Natural killer cell (primary cell): ENCODE measurements at places on chromosomes 7 and 10. TPM values are rescaled to one million over a fixed set of nuclear protein-coding genes. Genes with fewer than 3 reads are reported as not detected.

DNA sequence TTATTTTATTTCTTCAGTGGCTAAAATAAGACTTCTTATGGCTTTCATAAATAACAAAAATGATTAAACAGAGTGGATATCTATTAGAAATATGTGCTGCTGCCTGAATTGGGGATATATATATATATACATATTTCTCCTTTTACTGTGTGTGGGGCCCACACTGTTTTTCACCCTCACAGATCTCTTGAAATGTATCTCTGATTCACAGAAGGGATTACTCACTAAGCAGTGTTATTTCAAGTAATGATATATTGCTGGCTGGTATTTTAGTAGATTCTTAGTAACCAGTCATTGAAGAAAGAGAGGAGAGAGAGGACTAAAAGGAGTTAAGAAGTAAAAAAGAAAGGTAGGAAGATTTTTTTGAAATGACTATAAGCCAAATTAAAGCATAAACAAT is 308.6 kb upstream of the NRP1 start:
- no peak for DNase-seq
- H3K36me3 ChIP-seq = no peaks in the 10 kb centered on the region
- H3K27ac ChIP-seq = no peak overlapping the region

DNA sequence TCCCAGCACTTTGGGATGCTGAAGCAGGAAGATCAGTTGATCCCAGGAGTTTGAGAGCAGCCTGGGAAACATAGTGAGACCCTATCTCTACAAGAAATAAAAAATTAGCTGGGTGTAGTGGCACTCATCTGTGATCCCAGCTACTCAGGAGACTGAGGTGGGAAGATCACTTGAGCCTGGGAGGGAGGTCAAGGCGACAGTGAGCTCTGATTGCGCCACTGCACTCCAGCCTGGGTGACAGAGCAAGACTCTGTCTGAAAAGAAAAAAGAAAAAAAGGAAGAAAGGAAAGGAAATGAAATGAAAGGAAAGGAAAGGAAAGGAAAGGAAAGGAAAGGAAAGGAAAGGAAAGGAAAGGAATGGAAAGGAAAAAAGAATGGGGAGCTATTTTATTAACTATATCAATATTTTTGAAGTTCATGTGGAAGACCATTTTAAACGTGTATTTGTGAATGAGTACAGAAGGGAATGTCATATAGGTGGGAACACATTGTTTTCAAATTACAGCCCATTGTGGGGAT is 7.1 kb upstream of the IFIT2 start:
- peaks cover 15% of the 10 kb centered on the region for H3K4me1 ChIP-seq
- no peaks in the 10 kb centered on the region for H3K36me3 ChIP-seq
- no peak overlapping the region for H3K27ac ChIP-seq
- H3K4me3 ChIP-seq = no peak overlapping the region

GRCh38 chr10:86481761-86482160 is 39.8 kb downstream of the WAPL start:
- no peak overlapping the region for H3K4me3 ChIP-seq
- H3K4me1 ChIP-seq = no peaks in the 10 kb centered on the region
- DNase-seq = no peak
- H3K27me3 ChIP-seq = no peaks in the 10 kb centered on the region
- H3K36me3 ChIP-seq = peaks cover 28% of the 10 kb centered on the region

The INPP5F gene
- total RNA-seq = 12.8 TPM

DNA sequence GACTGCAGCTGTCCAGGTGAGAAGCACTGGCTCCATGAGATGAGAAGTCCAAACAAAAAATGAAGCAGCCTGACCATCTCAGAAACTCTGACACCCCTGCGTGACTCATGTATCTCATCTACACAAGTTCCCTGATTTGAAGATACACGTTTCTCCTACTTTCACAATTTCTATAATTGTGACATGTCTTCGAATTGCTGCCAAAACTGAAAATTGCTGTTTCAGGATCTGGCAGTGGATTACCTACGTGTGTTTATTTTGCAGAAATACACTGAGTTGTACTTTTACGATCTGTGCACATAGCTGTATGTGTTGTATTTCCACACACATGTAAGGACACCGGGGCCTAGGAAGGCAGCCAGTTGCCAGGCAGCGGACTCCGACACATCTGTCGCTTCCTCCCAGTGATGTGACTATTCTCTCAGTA is 53.2 kb downstream of the LARP4B start:
- H3K4me3 ChIP-seq = no peak overlapping the region
- no peaks in the 10 kb centered on the region for H3K27me3 ChIP-seq
- H3K27ac ChIP-seq = no peak overlapping the region
- H3K36me3 ChIP-seq = peaks cover 35% of the 10 kb centered on the region

DNA sequence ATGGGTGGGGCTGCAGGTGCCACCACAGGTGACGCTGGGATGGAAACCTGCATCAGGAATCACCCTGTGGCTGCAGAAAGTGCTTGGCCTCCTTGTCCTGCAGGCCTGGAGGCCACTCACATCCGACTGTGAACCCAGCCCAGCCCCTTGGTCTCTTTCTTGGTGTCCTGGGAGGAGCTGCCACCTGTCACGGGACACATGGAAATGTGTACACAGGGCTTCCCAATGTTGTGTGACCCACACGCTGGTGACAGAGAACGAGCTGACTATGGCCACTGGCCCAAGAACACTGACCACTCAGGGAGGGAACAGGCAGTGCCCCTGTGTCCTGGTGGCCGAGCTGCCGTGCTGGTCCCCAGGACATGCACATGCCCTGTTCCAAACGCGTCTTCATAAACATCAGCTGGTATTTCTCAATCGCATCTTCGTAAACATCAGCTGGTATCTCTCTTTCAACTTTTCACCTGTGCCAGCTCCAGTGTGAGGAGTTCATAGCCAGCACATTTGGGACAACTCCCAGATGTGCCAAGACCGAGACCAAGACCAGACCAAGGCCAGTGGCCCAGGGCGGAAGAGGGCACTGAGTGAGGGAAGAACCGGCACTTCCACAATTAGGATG is 57.9 kb upstream of the INPP5A start:
- no peak for DNase-seq
- no peak overlapping the region for H3K27ac ChIP-seq
- no peaks in the 10 kb centered on the region for H3K4me1 ChIP-seq
- H3K36me3 ChIP-seq = no peaks in the 10 kb centered on the region
- no peak overlapping the region for H3K4me3 ChIP-seq

DNA sequence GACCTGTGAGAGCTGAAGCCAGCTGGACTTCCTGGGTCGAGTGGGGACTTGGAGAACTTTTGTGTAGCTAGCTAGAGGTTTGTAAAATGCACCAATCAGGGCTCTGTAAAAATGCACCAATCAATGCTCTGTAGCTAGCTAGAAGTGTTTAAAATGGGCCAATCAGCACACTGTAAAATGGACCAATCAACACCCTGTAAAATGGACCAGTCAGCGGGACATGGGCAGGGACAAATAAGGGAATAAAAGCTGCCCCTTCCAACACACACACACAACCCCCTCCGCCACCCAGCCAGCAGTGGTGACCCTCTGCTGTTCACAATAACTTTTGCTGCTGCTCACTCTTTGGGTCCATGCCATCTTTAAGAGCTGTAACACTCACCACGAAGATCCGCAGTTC is 7.1 kb downstream of the ZNF511 start:
- no peak overlapping the region for H3K4me3 ChIP-seq
- H3K27ac ChIP-seq = no peak overlapping the region
- no peak for DNase-seq
- peaks cover 14% of the 10 kb centered on the region for H3K4me1 ChIP-seq

DNA sequence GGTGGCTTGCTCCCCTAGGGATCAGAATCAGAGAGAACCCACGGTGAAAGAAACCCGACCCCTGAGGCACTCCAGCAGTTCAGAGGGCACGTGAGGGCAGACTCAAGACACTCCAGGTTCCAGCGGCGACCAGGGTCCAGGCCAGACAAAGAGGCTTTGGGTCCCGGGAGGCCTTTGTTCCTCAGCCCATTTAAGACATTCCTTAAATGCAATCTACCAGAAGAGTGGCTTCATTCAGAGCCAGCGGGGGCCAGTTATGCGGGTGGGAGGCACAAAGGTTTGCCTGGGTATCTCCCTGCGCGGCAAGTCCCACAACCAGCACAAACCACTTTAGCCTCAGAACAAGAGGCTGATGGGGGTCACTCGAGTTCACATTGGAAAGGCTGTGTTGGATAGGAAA is 53.6 kb downstream of the AFAP1L2 start:
- H3K4me1 ChIP-seq = no peaks in the 10 kb centered on the region
- no peaks in the 10 kb centered on the region for H3K36me3 ChIP-seq
- H3K27me3 ChIP-seq = no peaks in the 10 kb centered on the region
- no peak overlapping the region for H3K4me3 ChIP-seq

The PRKCQ gene
- total RNA-seq = 61.3 TPM

The TRIM74 gene
- 5.3 TPM for total RNA-seq

The WEE2 gene
- 0.23 TPM for total RNA-seq

The GJD4 gene
- total RNA-seq = not detected

- no peak overlapping the region for H3K27ac ChIP-seq
- H3K36me3 ChIP-seq = peaks cover 9% of the 10 kb centered on the region
- no peak for DNase-seq
- no peaks in the 10 kb centered on the region for H3K27me3 ChIP-seq
These were observed 29.5 kb downstream of the PLEKHA8 start for GRCh38 chr7:30057741-30058140.

The GPR15LG gene
- total RNA-seq = not detected

DNA sequence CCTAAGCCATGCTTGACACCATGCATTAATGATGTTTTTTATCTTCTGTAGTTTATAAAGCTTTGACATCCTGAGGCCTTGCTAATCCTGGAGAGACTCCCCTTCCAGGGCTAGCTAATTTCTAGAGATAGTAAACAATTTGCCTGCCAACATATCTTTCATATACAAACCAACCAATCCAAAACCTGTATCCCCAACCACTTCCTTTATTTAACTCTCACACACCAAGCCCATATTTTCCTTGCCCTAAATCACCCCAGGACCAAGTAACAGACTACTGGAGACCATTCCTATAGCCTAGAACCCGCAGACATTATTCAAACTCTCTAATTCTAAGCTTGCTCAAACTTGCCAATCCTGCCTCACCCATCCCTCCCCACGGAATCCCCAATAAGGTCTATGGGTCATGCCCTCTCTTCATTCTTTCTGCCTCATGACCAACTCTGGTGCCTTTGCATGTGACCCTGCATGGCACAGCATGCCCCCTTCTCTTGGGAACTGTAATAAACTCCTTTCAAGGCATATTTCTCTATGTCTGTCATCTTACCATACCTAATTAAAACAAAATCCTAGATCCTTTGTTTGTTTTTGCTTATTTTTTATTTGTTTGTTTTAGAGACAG is 116.6 kb upstream of the CACUL1 start:
- no peaks in the 10 kb centered on the region for H3K36me3 ChIP-seq
- no peak overlapping the region for H3K27ac ChIP-seq
- H3K27me3 ChIP-seq = peaks cover 4% of the 10 kb centered on the region
- no peak overlapping the region for H3K4me3 ChIP-seq
- no peaks in the 10 kb centered on the region for H3K4me1 ChIP-seq
- no peak for DNase-seq

DNA sequence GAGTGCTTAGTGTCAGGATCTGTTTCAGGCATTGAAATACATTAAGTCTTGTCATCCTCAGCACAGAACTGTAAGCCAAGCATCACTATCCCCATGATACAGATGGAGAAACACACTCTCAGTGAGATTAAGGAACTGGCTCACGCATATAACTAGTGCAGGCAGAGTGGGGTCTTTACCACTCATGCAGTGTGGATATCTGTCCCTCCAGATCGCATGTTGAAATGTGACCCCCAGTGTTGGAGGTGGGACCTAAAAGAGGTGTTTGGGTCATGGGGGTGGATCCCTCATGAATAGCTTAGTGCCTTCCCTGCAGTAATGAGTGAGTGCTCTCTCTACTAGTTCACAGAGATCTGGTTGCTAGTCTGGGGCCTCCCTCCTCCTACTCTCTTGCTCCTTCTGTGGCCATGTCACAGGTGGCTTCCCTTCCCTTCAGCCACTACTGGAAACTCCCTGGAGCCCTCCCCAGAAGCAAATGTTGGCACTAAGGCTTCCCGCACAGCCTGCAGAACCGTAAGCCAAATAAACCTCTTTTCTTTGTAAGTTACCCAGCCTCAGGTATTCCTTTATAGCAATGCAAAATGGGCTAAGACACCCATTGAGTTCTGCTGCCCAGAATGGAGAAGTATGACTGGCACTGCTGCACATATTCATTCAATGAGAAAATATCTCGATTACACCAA is 31.8 kb upstream of the MSMB start:
- H3K27me3 ChIP-seq = no peaks in the 10 kb centered on the region
- H3K4me1 ChIP-seq = peaks cover 44% of the 10 kb centered on the region
- H3K36me3 ChIP-seq = no peaks in the 10 kb centered on the region
- no peak for DNase-seq
- H3K27ac ChIP-seq = no peak overlapping the region

- H3K27ac ChIP-seq = no peak overlapping the region
- H3K27me3 ChIP-seq = no peaks in the 10 kb centered on the region
- H3K36me3 ChIP-seq = no peaks in the 10 kb centered on the region
These were observed 115.4 kb upstream of the ETV1 start for GRCh38 chr7:14104861-14105260.

DNA sequence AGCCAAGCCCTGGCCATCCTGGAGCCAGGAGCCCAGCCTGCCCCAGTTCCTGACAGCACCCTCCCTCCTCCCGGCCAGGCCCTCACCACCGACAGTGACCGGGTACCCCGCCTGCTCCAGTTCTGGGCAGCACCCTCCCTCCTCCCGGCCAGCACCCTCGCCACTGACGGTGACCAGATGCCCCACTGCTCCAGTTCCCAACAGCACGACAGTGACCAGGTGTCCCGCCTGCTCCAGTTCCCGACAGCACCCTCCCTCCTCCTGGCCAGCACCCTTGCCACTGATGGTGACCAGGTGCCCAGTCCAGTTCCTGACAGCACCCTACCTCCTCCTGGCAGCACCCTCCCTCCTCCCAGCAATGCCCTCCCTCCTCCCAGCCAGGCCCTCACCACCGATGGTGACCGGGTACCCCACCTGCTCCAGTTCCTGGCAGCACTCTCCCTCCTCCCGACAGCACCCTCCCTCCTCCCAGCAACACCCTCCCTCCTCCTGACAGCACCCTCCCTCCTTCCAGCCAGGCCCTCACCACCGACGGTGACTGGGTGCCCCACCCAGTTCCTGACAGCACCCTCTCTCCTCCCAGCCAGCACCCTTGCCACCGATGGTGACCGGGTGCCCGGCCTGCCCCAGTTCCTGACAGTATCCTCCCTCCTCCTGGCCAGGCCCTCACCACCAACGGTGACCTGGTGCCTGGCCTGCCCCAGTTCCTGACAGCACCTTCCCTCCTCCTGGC is 40.3 kb downstream of the VIPR2 start:
- no peaks in the 10 kb centered on the region for H3K36me3 ChIP-seq
- DNase-seq = no peak
- H3K27me3 ChIP-seq = no peaks in the 10 kb centered on the region
- H3K27ac ChIP-seq = no peak overlapping the region

The MDFIC gene
- 24.0 TPM for total RNA-seq

The ITIH5 gene
- total RNA-seq = not detected

The EBLN1 gene
- not detected for total RNA-seq

The CUZD1 gene
- total RNA-seq = 0.61 TPM

- no peaks in the 10 kb centered on the region for H3K36me3 ChIP-seq
- no peak for DNase-seq
- H3K4me1 ChIP-seq = no peaks in the 10 kb centered on the region
- no peaks in the 10 kb centered on the region for H3K27me3 ChIP-seq
- H3K4me3 ChIP-seq = no peak overlapping the region
These were observed 507.6 kb upstream of the FOXK1 start for GRCh38 chr7:4174451-4174850.
